Activated naive CD4-positive, alpha-beta T cell treated with anti-CD3 and anti-CD28 coated beads, Interleukin-2, amount 50 U/mL, for 16 hours (primary cell): ENCODE measurements at places on chromosomes 11 and 22.

DNA sequence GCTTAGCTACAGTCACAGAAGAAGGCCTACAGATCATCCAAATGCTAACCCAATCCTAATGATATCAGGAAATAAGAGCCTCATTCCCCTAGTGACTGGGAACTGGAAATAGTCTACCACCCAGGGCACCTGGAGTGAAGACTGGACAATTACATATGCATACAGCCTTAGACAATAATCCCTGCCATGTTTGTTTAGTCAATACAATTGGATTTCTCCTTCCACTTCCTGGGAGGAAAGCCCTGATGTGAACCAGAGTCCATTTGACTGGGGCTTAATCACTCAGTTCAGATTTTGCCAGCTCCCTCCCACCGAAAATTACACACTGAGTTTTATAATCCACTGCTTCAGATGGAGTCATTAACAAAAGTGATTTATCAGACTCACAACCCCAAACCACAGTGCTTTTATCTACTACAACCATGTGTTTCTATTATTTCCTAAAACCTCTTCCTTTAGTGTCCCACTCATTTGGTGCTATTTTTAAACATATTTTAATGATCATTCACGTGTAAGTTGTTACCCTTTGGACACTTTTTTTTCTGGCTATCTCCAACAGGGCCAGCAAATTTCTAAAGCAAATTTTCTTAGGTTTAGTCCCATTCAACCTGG lies 29.9 kb downstream of the CWF19L2 start:
- no peak for DNase-seq

GRCh38 chr11:123976770-123977560 lies 616 bp downstream of the OR10S1 start:
- no peak for DNase-seq

- DNase-seq = no peak
Observed at GRCh38 chr11:47083913-47084312, 92.8 kb downstream of the ARFGAP2 start.

DNA sequence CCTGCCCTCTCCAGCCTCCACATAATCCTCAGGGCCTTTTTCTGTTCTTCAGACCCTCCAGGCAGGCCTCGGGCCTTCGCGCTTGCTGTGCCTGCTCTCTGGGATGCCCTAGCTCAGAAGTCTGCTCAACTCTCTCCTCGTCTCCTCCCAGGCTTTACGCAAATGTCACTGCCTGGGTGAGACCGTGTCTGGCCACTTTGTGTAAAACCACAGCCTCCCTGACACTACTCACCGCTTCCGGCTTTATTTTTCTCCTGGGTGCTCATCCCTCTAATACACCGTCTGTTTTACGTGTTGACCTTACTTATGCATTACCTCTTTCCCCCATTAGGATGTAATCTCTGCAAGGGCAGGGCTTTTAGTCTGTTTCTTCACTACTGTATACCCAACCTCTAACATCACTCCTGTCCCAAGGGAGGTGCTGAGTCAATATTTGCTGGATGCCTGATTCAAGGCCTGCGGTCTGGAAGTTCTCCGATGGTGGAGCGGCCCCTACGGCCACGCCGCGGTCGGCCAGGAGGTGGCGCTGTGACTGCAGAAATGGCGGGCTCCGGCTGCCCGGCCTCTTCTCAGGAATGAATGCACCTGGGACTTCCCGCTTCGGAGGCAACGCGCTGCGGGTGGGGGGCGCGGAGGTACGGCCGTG lies 58.2 kb upstream of the THY1 start:
- peak; percentile 67 for DNase-seq

DNA sequence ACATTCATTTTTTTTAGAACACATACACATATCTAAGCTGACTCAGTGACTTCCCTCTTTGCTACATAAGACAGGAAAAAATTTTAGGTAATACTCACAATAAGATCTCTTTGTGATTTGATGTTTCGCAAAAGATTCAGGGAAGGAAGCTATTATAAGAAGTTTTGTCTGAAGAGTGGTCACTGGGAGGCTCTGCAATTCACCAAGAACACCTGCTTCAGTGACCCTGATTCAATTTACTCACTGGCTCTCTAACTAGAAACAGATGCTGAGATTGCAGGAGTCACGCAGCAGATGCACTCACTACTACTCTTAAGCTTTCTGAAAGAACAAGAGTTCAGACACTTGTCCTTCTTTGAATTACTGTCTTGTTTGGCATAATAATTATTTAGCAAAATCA lies 193.6 kb upstream of the DDI1 start:
- DNase-seq = no peak

- DNase-seq = no peak
Observed at GRCh38 chr11:1410366-1411291, 20.9 kb downstream of the BRSK2 start.
